ENCODE measurements at places on chromosomes 16 and 17. TPM values are rescaled to one million over a fixed set of nuclear protein-coding genes. Genes with fewer than 3 reads are reported as not detected.

CD300LB gene
- total RNA-seq = not detected

FOXF1 gene
- not detected for total RNA-seq

LGALS9B gene
- total RNA-seq = not detected

SOX9 gene
- total RNA-seq = not detected

HSD17B1 gene
- 0.70 TPM for total RNA-seq

KRT32 gene
- total RNA-seq = not detected

C17orf107 gene
- 0.98 TPM for total RNA-seq

GRCh38 chr16:23040246-23040645 is 109.0 kb downstream of the USP31 start:
- no peak for DNase-seq

DNA sequence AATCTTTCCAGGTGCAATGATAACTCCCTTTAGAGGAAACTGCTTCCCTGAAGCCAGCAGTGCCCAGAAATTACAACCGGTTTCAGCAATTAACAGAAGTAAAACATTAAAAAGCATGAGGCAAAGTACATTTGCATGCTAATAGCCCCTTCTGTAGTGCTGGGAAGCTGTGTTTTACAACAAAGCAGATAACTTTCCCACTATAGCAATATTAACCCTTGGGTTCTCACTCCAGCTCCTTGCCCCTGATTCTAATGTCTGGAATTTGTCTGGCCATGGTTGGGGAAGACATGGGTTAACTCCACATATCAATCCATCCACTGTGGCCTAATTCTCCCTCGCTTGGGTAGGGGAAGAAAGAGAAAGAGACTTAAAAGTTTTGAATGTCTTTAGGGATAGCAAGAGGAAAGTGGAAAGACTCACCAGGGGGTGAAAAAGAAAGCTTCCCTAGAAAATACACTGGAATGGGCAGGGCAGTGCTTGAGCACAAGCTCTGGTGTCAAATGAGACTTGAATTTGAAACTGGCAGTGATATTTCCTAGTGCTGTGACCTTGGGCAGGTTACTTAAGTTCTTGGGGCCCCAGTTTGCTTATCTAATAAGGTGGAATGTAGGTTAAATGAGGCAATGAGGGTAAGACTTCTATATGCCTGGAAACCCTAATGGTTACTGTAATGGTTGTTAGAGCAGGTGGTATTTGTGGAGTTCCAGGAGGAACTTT is 102.0 kb downstream of the SOX9 start:
- no peak for DNase-seq

GRCh38 chr16:85673529-85674417 is 15.0 kb downstream of the GINS2 start:
- DNase-seq = no peak

DNA sequence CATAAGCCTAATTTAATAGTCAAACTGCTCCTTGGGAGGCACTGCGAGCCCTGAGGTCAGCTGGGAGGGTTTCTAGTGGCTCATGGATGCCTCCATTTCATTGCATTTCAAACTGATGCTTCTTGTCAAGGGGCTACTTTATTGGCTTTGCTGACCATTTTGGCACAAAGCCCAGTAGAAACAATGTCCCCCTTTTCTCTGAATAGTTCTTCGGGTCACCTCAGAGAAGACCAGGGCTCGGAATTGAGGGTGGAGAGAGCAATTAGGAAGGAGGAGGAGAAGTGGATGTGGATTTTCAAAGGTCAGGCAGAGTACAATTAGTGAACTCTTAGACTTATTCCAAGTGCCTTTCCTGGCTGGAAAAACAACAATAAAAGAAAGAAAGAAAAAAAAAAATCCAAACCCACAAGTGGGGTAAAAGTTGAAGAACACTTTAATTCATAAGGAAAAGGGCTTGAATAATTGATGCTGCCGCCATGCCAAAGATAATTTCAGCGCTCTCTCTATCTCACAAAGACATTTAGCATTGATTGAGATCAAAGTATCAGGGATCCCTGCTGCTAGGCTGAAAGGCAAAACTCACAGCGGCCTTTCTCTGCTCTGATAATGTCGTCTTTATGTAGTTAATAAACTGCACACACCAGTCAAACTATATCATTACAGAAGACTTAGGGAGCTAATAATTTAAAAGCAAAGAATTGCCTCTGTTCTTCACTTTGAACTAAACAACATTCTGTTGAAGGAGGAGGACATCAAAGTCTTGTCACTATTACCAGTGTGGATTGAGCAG is 122.7 kb downstream of the RGS9 start:
- no peak for DNase-seq

GRCh38 chr16:61792194-61792909 is 243.9 kb downstream of the CDH8 start:
- no peak for DNase-seq

DNA sequence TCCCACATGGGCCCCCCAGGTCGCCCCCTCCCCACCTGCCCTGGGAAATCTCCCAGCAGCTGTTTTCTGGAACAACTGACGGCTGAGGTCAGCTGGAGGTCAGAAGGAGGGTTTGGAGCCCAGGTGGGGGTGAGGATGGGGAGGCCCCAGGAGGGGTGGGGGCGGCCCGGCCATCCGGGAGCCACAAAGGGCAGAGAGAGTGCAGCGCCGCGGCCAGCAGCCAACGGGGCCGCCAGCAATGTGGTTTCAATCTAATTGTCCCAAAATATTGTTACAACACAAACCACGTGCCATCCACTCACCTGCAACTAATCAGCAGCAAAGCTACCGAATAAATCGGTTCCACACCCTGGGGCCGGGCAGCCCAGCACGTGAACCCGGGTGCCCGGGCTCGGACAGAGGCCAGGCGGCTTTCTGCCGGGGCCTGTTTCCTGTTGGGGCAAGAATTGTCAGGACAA is 28.3 kb upstream of the SLC38A10 start:
- no peak for DNase-seq

DNA sequence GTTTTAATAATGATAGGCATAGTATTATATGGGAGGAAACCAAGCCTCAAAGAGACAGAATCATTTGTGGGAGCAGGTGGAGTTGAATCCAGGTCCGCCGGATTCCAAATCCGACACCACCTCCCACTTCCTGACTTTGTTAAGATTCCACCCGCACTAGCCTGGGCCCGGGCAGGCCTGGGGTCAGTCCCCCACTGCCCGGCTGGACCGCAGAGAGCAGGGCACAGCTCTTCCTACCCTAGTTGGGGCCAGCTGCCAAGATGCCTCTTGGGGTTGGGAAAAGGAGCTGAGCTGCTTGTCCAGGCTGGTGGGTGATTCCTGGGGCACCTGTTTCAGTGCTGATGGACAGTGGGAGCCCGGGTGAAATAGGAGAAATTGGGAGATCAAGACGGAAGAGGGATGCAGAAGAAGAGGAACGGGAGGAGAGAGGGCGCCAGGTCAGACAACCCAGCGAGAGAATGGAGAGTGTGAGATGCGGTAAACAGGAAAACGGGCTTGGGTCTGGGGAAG is 53.9 kb downstream of the OR1D5 start:
- DNase-seq = no peak

DNA sequence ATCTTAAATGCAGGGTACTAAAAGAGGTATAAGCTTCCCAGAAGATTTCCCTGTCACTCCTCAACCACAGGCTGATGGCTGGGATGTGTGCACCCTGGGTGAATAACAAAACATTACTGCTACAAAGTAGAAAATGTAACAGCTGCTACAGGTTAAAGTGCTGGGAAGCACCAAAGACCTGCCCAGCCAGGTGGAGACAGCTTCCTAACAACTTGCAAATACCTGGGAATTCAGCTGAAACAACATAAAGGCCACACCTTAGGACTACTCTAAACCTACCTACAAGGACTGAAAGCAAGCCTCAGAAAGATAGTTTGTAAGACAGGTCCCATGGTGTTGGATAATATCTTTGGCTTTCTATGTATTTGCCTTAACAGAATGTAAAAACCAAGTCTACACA is 118.5 kb downstream of the CEP112 start:
- DNase-seq = no peak

- DNase-seq = no peak
Measured at GRCh38 chr16:31077592-31078396, 3.6 kb downstream of the ZNF646 start.

Data from activated CD8-positive, alpha-beta memory T cell treated with anti-CD3 and anti-CD28 coated beads, Interleukin-2, amount 10 ng/mL, durations not matched to agents 7 days and 5 days (primary cell).